ENCODE measurements at places on chromosomes 2 and 18.

GRCh38 chr2:84016183-84016582 lies 442.9 kb downstream of the SUCLG1 start:
- no peak for DNase-seq

DNA sequence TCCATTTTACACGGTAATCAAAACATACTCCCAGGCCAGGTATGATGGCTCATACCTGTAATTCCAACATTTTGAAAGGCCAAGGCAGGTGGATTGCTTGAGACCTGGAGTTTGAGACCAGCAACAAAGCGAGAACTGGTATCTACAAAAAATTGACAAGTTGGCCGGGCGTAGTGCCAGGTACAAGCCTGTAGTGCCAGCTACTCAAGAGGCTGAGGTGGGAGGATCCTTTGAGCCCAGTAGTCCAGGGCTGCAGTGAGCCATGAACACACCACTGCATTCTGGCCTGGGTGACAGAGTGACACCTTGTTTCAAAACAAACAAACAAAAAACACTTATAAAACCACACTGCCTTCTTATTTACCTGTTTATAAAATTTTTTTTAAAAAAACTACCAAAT lies 80.8 kb downstream of the GAREM1 start:
- DNase-seq, result no peak

- no peak for DNase-seq
These were observed 73.7 kb downstream of the RFTN2 start for GRCh38 chr2:197601726-197602125.

DNA sequence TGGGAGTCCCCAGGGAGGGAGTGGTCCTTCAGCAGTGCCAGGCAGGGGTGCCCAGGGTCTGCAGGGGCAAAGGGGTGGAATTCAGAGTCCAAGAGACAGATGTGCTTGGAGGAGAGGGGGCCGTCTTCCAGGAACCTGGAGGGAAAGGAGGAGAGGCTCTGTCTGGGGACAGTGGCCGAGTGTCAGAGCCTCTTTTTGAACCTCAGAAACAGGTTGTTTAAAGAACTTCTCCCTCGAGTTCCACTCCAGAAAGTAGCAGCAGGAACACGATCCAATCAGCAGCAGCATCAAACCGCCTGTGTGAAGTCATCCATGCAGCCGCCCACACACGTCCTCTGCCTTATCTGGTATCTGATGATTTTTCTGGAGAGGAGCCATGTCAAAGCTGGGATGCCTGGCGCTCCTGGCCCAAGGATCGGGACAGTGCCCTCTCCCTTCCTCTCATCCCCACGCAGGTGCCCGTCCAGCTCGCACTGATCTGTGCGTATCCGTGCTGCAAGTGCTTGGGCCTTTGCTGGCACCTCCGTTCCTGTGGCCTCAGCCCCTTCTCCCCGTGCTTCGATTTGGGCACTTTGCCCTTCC lies 205.1 kb downstream of the NDUFA10 start:
- peak; percentile 3 for DNase-seq

DNA sequence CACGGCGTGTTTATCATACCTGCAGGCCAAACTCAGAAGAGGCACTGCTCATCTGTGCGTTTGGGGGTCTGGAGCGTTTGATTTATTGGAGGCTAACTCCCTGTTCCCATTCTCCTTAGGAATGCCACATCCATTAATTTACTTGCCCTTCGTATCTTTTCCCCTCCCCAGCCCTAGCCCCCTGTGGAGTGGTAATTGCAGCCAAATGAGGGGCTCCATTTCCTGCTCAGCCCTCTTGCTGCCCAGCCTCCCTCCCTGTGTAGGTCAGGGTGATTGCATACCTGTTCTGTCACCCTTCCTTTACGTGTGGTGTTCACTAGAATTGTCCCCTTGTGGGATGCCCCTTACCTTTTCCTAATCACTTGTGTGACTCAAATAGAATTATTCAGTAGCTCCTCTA lies 120.4 kb downstream of the MAP3K20 start:
- DNase-seq, result no peak

- DNase-seq, result peak; percentile 18
These were observed 252.9 kb downstream of the ATAD2B start for GRCh38 chr2:23673830-23674679.

DNA sequence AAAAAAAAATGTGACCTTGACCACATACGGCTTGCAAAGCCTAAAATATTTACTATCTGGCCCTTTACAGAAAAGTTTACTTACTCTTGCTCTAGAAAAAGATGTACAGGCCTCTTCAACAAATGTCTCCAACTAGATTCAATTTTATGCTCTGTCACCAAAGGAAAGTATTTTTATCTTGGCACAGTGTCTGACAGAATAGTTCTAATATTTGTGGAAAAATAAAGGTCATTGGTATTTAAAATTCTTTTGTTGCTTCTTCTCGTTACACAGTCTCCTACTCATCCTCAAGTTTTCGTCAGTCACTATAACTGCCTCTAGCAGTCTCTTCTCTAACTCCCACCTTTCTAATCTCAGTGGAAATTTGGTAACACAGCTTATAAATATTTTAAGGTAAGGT lies 1.4 kb downstream of the RBKS start:
- peak; percentile 47 for DNase-seq

- DNase-seq, result peak; percentile 20
These were observed 64.8 kb upstream of the ALKAL2 start for GRCh38 chr2:352696-353095.

- no peak for DNase-seq
These were observed 30.1 kb upstream of the AGPS start for GRCh38 chr2:177362499-177362898.

GRCh38 chr18:54828281-54828881 lies at the start of gene RAB27B:
RAB27B (plus strand) TSS chr18:54828477; CDS start chr18:54877586, 49,109 bp downstream.
- peak; percentile 94 for DNase-seq

DNA sequence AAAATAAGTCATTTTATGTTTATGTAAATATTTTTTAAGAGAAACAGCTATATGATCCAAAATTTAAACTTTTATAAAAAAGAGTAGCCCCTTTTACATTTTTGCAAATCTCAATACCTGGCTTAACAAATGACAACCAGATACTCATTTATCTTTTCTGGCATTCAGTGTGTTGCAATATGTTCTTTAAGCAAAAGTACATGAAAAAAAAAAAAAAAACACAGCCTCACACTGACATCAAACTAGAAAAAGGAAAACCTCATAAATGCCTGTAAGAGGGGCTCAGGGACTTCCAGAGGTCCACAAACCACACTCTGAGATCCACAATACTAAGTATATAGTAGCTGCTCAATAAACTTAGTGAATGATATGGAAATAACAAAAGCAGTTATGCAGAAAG lies 21.9 kb downstream of the PPP4R3B start:
- peak; percentile 72 for DNase-seq

GRCh38 chr18:34548120-34548972 lies 161.8 kb upstream of the DTNA start:
- no peak for DNase-seq

- DNase-seq, result no peak
These were observed 1050.7 kb upstream of the CELF4 start for GRCh38 chr18:38616306-38616705.

- DNase-seq, result no peak
These were observed 110.1 kb downstream of the RGPD3 start for GRCh38 chr2:106358081-106358480.

GRCh38 chr2:28613633-28614501 lies 118.0 kb downstream of the PLB1 start:
- DNase-seq, result peak; percentile 99

DNA sequence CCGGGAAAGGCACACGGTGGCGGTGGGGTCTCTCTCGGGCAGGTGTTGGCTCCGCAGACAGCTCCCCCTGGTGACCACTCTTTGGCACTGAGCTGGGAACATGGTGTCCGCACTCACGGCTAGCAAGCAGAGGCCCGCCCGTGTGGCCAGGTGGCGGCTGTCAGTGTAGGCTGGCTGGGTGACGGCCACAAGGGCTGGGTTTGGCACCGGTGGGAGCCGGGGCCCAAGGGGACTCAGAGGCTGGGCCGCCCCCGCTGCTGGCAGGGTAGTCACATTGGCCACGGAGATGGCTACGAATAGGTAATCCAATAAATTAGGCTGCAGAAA lies 1071.7 kb downstream of the RPIA start:
- no peak for DNase-seq

DNA sequence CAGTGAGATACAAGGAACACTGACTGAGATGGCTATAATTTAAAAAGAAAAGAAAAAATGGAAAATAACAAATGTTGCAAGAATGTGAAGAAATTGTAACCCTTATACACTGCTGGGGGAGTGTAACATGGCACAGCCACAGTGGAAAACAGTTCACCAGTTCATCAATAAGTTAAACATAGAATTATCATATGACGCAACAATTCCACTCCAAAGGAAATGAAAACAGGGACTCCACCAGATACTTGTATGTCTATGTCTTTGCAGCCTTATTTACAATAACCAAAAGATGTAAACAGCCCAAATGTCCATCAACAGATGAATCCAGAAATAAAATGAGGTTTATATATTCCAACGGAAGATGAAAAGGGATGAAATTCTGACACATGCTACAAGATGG lies 30.8 kb downstream of the DDX18 start:
- no peak for DNase-seq
